Motor neuron (in vitro differentiated cells): ENCODE measurements at places on chromosomes 4 and X. TPM values are rescaled to one million over a fixed set of nuclear protein-coding genes. Genes with fewer than 3 reads are reported as not detected.

Gene SH3RF1
- total RNA-seq = 6.3 and 6.7 TPM in 2 replicates

Gene UGT2B17
- not detected in 2 replicates for total RNA-seq

Gene SSX3
- not detected in 2 replicates for total RNA-seq

Gene TEX13A
- not detected in 2 replicates for total RNA-seq

Gene IBSP
- total RNA-seq = 0.33 and 0.38 TPM in 2 replicates

Gene FGFR3
- 1.1 and 1.4 TPM in 2 replicates for total RNA-seq

Gene ADH1A
- total RNA-seq = 0.39 TPM in 1 of 2 replicates, not detected in the other

Gene ADGRG2
- 0.81 and 2.1 TPM in 2 replicates for total RNA-seq

Gene PDCL2
- total RNA-seq = 0.41 TPM in 1 of 2 replicates, not detected in the other

Gene SOWAHB
- total RNA-seq = not detected in 2 replicates

Gene REELD1
- 0.13 TPM in 1 of 2 replicates, not detected in the other for total RNA-seq

Gene ARFIP1
- total RNA-seq = 41.9 and 43.6 TPM in 2 replicates

Gene PPP2R2C
- 7.0 and 8.8 TPM in 2 replicates for total RNA-seq

Gene ADAMTS3
- 89.8 and 90.7 TPM in 2 replicates for total RNA-seq

Gene DSPP
- total RNA-seq = 0.23 TPM in 1 of 2 replicates, not detected in the other

Gene IQSEC2
- 2.1 and 4.5 TPM in 2 replicates for total RNA-seq

Gene ADGRA3
- 24.3 and 26.4 TPM in 2 replicates for total RNA-seq

Gene BTC
- total RNA-seq = 0.45 and 0.57 TPM in 2 replicates

Gene FREM3
- 0.04 and 0.42 TPM in 2 replicates for total RNA-seq

Gene RHOXF2B
- 0.15 TPM in 1 of 2 replicates, not detected in the other for total RNA-seq

Gene CT47B1
- total RNA-seq = not detected in 2 replicates

Gene CCDC120
- total RNA-seq = 2.6 and 2.7 TPM in 2 replicates

Gene SRPX
- 1.0 and 1.1 TPM in 2 replicates for total RNA-seq

Gene PCDH10
- total RNA-seq = 4.2 and 4.5 TPM in 2 replicates

Gene CCDC110
- total RNA-seq = 0.71 and 1.2 TPM in 2 replicates

Gene ARMCX2
- 65.9 and 69.6 TPM in 2 replicates for total RNA-seq

Gene MID1IP1
- total RNA-seq = 41.5 and 42.1 TPM in 2 replicates

Gene OGT
- 102 and 109 TPM in 2 replicates for total RNA-seq

Gene CENPE
- total RNA-seq = 16.4 and 16.8 TPM in 2 replicates

Gene PCSK1N
- total RNA-seq = 26.6 and 41.9 TPM in 2 replicates

Gene PRRG3
- total RNA-seq = 0.58 and 0.73 TPM in 2 replicates

Gene SMIM10L2A
- total RNA-seq = 0.10 and 0.16 TPM in 2 replicates

Gene OPHN1
- 5.5 and 9.2 TPM in 2 replicates for total RNA-seq

Gene SLC16A2
- total RNA-seq = 6.0 and 8.7 TPM in 2 replicates

Gene KDR
- 0.36 and 0.46 TPM in 2 replicates for total RNA-seq

Gene ASB5
- total RNA-seq = not detected in 2 replicates

Gene ETDA
- not detected in 2 replicates for total RNA-seq

Gene PPP4R3C
- total RNA-seq = 0.27 TPM in 1 of 2 replicates, not detected in the other

Gene NDST4
- 7.8 and 8.2 TPM in 2 replicates for total RNA-seq

Gene CT45A3
- total RNA-seq = not detected in 2 replicates

Gene HTRA3
- total RNA-seq = 1.1 and 1.4 TPM in 2 replicates

Gene CHRDL1
- total RNA-seq = 4.8 and 5.3 TPM in 2 replicates

Gene ASMTL
- total RNA-seq = 18.7 and 20.1 TPM in 2 replicates

Gene EPHA5
- 3.6 and 4.0 TPM in 2 replicates for total RNA-seq

Gene PDZD4
- 79.2 and 82.8 TPM in 2 replicates for total RNA-seq

Gene ARHGAP6
- total RNA-seq = 0.36 and 0.50 TPM in 2 replicates

Gene RIPPLY1
- total RNA-seq = not detected in 2 replicates

Gene GDPD2
- total RNA-seq = 33.0 and 37.9 TPM in 2 replicates

Gene GRID2
- 11.7 and 19.0 TPM in 2 replicates for total RNA-seq

Gene FANCB
- total RNA-seq = 6.8 TPM in 2 replicates

Gene MAGEC2
- total RNA-seq = not detected in 2 replicates

Gene GRIA3
- total RNA-seq = 9.5 and 11.3 TPM in 2 replicates
